ENCODE measurements at places on chromosomes 16 and 17. TPM values are rescaled to one million over a fixed set of nuclear protein-coding genes. Genes with fewer than 3 reads are reported as not detected.

GRCh38 chr16:89517128-89517527 lies 8.9 kb downstream of the SPG7 start:
- no peak for DNase-seq
- H3K27me3 ChIP-seq: no peaks in the 10 kb centered on the region
- H3K36me3 ChIP-seq: peaks cover 36% of the 10 kb centered on the region
- no peak overlapping the region for H3K4me3 ChIP-seq
- H3K27ac ChIP-seq: no peak overlapping the region
- H3K4me1 ChIP-seq: no peaks in the 10 kb centered on the region

- H3K4me3 ChIP-seq: no peak overlapping the region
- peaks cover 24% of the 10 kb centered on the region for H3K36me3 ChIP-seq
- H3K4me1 ChIP-seq: peaks cover 10% of the 10 kb centered on the region
- DNase-seq: no peak
- peak overlapping the region; percentile 57 for H3K27ac ChIP-seq
- H3K27me3 ChIP-seq: no peaks in the 10 kb centered on the region
Measured at GRCh38 chr17:44038604-44039011, 23.8 kb upstream of the TMEM101 start.

DNA sequence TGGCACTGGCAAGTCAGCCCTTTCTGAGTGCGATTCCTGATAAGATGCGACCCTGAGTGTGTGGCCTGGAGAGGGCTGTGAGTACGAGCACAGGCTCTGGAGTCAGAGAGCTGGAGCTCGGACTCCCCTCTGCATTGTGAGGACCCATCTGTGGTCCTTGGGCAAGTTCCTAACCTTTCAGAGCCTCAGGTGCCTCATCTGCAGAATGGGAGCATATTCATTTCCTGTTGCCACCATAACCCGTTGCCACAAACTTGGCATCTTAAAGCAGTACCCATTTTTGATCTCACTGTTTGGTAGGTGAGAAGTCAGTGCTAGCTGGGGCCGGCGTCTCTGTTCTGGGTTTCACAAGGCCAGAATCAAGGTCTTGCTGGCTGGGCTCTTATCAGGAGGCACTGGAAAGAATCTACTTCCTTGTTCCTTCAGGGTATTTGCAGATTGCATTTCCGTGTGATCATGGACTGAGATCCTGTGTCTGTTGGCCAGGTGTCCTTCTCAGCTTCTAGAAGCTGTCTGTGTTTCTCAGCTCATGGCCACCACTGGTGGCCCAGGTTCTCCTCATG lies 20.2 kb downstream of the KNOP1 start:
- peaks cover 9% of the 10 kb centered on the region for H3K36me3 ChIP-seq
- H3K4me1 ChIP-seq: no peaks in the 10 kb centered on the region
- no peak for DNase-seq
- H3K27ac ChIP-seq: no peak overlapping the region

DNA sequence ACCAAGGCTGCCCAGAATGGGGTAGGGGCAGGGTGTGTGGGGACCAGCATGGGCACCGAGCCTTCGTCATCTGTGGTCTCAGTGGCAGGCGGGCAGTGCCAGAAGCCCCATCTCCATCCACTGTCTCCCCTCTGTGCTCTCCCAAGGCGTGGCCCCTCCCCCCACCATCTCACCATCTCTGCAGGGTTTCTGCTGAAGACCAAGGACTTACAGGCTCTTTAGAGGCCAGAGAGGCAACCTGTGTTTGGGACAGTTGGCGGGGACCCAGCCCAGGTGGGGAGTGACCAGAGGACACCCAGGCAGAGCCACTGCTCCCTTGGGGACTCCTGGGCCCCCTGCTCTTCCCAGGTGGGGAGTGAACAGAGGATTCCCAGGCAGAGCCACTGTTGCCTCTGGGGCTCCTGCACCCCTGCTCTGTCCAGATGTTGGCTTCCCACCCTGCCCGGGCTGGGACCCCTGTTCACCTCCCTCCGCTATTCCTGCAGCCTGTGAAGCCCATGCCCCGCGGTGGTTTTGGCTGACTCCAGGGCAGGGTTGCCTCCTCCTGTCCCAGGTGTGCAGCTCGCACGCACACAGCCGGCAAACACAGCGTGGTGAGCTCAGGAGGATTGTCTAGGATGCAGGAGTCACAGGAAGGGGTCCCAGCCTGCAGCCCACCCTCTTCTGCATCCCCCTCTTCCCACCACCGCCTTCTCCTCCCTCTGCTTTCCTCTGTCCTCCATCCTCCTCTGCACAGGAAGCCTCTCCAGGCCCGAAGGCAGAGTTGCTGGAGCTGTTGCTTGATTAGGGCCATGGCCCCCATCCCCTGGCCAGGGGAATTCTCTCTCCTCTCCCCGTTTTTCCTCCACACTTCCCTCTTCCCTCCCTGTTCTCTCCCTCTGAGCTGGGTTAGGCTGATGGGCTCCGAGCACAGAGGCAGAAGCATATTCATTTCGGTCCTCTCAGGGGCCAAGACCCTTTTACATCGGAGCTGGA lies 45.0 kb downstream of the SLC7A5 start:
- DNase-seq: no peak
- H3K27ac ChIP-seq: no peak overlapping the region
- H3K36me3 ChIP-seq: no peaks in the 10 kb centered on the region
- H3K4me1 ChIP-seq: peaks cover 20% of the 10 kb centered on the region
- no peaks in the 10 kb centered on the region for H3K27me3 ChIP-seq
- no peak overlapping the region for H3K4me3 ChIP-seq

DNA sequence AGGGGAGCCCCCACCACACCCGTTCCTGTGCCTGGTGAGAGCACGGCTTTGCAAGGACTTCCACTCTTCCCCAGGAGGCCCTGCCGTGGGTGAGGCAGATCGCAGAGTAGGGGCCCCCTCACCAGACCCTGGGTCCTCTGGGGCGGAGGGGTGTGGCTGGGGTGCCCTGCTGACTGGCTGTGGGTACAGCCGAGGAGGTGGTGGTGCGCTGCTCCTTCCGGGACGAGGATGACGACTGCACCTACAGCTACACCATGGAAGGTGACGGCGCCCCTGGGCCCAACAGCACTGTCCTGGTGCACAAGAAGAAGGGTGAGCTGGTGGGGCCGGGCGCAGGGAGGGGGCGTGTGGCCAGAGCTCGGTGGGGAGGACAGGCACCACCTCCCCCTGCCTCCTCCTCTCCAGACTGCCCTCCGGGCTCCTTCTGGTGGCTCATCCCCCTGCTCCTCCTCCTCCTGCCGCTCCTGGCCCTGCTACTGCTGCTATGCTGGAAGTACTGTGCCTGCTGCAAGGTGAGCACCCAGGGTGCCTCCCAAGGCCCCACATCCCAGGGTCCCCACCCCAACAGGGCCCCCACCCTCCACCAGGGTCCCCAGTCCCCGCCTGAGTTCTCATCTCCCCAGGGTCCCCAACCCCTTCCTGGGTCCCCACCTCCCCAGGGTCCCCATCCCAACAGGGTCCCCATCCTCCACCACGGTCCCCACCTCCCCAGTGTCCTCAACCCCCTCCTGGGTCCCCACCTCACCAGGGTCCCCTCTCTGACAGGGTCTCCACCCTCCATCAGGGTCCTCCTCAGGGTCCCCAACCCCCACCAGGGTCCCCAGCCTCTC lies 16.1 kb downstream of the ITGB4 start:
- no peak overlapping the region for H3K4me3 ChIP-seq
- no peaks in the 10 kb centered on the region for H3K27me3 ChIP-seq
- H3K4me1 ChIP-seq: no peaks in the 10 kb centered on the region
- H3K27ac ChIP-seq: no peak overlapping the region
- no peaks in the 10 kb centered on the region for H3K36me3 ChIP-seq

- H3K27me3 ChIP-seq: no peaks in the 10 kb centered on the region
- H3K4me1 ChIP-seq: no peaks in the 10 kb centered on the region
- H3K4me3 ChIP-seq: no peak overlapping the region
- peak; percentile 38 for DNase-seq
Measured at GRCh38 chr17:80080081-80080480, 21.3 kb upstream of the GAA start.

- H3K4me3 ChIP-seq: no peak overlapping the region
- H3K27ac ChIP-seq: no peak overlapping the region
- no peaks in the 10 kb centered on the region for H3K36me3 ChIP-seq
- no peaks in the 10 kb centered on the region for H3K4me1 ChIP-seq
- no peaks in the 10 kb centered on the region for H3K27me3 ChIP-seq
Measured at GRCh38 chr17:81135505-81136278, 29.6 kb upstream of the PVALEF start.

DNA sequence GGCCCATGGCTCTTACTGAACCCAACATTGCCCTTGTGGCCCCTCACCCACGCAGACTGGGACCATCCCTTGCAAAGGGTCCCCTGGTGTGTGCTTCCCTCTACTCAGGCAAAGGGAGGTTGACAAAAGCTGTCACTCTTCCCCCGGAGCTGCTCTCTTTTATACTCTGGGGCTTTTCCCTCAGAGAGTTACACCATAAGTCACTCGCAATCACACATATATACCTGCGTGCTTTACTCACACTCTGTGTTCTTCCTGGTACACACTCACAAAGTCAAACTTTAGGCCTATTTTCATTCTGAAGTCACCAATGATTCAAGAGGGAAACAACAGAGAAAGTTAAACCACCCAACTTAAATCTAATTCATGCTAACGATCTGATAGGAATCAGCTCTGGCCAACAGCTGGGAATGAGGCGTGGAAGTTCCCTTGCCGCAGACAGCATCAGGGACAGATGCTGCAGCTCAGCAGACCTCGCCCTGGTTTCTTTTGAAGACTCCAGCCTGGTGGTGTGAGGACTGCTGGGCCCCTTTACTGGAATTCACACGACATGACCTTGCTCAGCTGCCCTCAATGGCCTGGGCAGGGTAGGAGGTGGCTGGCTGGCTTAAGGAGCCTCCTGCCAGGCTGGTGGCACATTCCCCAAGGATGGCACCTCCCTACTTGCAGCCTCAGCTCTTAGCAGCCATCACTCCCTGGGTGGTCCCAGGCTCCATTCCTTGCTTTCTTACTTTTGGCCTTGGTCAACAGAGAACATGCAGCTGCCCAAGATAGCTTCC lies 27.3 kb downstream of the HIC1 start:
- peak overlapping the region; percentile 96 for H3K27ac ChIP-seq
- DNase-seq: no peak
- H3K27me3 ChIP-seq: no peaks in the 10 kb centered on the region
- peaks cover 20% of the 10 kb centered on the region for H3K36me3 ChIP-seq

- H3K27me3 ChIP-seq: no peaks in the 10 kb centered on the region
- H3K4me1 ChIP-seq: peaks cover 32% of the 10 kb centered on the region
- DNase-seq: peak; percentile 77
- H3K27ac ChIP-seq: no peak overlapping the region
Measured at GRCh38 chr17:61338000-61338798, 61.4 kb upstream of the TBX2 start.

GRCh38 chr16:69223882-69224281 lies 36.9 kb downstream of the SNTB2 start:
- H3K27me3 ChIP-seq: no peaks in the 10 kb centered on the region
- no peak for DNase-seq
- no peak overlapping the region for H3K4me3 ChIP-seq
- no peaks in the 10 kb centered on the region for H3K36me3 ChIP-seq
- no peaks in the 10 kb centered on the region for H3K4me1 ChIP-seq

- no peaks in the 10 kb centered on the region for H3K36me3 ChIP-seq
- H3K27me3 ChIP-seq: no peaks in the 10 kb centered on the region
- H3K4me1 ChIP-seq: no peaks in the 10 kb centered on the region
- no peak overlapping the region for H3K4me3 ChIP-seq
Measured at GRCh38 chr16:71373073-71373472, 14.6 kb downstream of the CALB2 start.

DNA sequence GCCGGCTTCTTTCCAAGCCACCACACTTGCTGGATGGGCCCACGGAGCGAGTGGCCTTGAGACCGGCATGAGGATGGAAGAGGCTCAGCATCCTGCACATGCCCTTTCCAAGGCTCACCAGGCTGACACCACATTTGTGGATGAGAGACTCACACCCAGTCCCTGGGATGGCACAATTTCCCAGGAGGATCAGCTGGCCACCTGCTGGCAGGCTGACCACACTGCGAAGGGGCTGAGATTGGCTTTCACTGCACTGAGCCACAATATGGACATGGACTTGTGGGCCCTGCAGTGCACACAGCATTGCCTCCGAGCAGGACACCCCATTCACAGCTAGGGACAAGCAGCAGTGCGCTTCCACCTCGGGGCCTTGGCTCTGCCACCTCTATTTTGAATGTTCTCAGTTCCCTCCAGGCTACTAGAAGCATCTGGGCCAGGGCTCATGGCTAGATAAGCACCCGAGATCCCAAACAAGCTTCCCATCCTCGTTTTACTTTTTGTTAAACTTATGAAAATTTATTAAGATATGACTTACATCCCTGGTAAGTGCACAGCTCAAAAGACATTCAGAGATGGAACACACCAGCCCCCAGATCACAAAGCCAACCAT lies 25.3 kb upstream of the KSR1 start:
- no peak overlapping the region for H3K27ac ChIP-seq
- H3K4me3 ChIP-seq: no peak overlapping the region
- H3K36me3 ChIP-seq: no peaks in the 10 kb centered on the region
- H3K27me3 ChIP-seq: no peaks in the 10 kb centered on the region
- no peaks in the 10 kb centered on the region for H3K4me1 ChIP-seq

DNA sequence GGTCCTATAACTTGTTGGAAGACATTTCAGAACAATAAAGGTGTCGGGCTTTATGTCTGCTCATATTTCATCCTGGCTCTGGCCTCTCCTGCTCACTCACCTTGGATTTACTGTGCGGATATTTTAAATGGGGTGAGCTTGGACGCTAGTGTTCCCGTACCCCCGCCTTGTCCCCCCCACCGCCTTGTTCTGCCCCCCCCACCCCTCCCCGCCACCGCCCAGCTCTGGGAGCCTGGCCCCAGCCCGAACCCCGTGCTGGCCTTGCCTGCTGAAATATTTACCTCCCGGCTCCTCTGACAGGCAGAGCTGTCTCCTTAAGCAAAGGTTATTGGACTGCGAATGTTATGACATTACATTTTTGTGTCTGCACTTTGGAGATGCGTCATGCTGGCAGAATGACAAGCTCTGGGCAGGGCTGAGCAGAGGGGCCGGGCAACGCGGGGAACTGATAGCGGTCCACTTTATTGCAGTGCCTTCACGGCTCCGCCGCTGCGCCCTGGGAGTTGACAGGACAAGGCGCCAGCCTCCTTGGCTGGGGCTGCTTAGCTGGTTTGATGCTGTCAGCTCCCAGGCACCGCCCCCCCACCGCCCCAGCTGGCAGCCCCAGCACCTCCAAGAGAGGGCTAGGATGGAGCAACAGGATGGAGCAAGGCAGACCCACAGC lies 222.5 kb upstream of the GSE1 start:
- H3K27ac ChIP-seq: peak overlapping the region; percentile 66
- DNase-seq: peak; percentile 95
- no peaks in the 10 kb centered on the region for H3K27me3 ChIP-seq
- peaks cover 12% of the 10 kb centered on the region for H3K4me1 ChIP-seq

- H3K4me3 ChIP-seq: no peak overlapping the region
- H3K27me3 ChIP-seq: no peaks in the 10 kb centered on the region
- no peak for DNase-seq
- H3K27ac ChIP-seq: no peak overlapping the region
- no peaks in the 10 kb centered on the region for H3K4me1 ChIP-seq
Measured at GRCh38 chr16:64950731-64951130, 171.1 kb downstream of the CDH11 start.

GRCh38 chr16:62276637-62277036 lies 240.4 kb upstream of the CDH8 start:
- H3K27ac ChIP-seq: no peak overlapping the region
- DNase-seq: no peak
- H3K27me3 ChIP-seq: no peaks in the 10 kb centered on the region
- H3K36me3 ChIP-seq: no peaks in the 10 kb centered on the region
- no peaks in the 10 kb centered on the region for H3K4me1 ChIP-seq

- peak overlapping the region; percentile 31 for H3K27ac ChIP-seq
- peaks cover 12% of the 10 kb centered on the region for H3K36me3 ChIP-seq
- H3K4me3 ChIP-seq: no peak overlapping the region
- no peaks in the 10 kb centered on the region for H3K4me1 ChIP-seq
- no peaks in the 10 kb centered on the region for H3K27me3 ChIP-seq
- DNase-seq: no peak
Measured at GRCh38 chr16:66717112-66717675, 20.7 kb upstream of the CMTM4 start.

The ARHGDIA gene
- total RNA-seq: 177 TPM

The EPOP gene
- 13.9 TPM for total RNA-seq

The WFIKKN2 gene
- not detected for total RNA-seq

The TNP2 gene
- total RNA-seq: not detected

The ASGR1 gene
- total RNA-seq: 20.2 TPM
